T-helper 2 cell (primary cell): ENCODE measurements at places on chromosomes 7 and 10.

GRCh38 chr10:124090601-124091209 lies 2.7 kb downstream of the CHST15 start:
- DNase-seq = no peak

DNA sequence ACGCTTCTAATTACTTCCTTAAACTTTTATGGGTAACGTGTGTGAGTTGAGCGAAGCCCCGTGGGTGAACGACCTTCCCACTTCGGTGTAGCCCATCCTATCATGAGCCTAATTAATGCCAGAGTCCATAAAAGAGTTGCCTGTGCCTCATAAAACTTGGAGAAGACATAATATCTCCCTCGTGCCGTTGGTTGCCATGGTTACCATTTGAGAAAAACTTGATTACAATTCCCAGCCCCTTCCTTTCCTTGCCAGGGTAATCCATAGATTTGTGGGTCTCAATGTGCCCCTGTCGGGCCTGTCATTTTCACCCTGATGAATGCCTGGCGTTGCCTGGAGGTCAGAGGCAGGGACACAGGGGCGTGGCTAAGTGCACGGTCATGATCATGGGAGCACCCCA lies 127.1 kb downstream of the GLRX3 start:
- DNase-seq = no peak

GRCh38 chr10:3911713-3912442 lies 126.9 kb upstream of the KLF6 start:
- DNase-seq = no peak

DNA sequence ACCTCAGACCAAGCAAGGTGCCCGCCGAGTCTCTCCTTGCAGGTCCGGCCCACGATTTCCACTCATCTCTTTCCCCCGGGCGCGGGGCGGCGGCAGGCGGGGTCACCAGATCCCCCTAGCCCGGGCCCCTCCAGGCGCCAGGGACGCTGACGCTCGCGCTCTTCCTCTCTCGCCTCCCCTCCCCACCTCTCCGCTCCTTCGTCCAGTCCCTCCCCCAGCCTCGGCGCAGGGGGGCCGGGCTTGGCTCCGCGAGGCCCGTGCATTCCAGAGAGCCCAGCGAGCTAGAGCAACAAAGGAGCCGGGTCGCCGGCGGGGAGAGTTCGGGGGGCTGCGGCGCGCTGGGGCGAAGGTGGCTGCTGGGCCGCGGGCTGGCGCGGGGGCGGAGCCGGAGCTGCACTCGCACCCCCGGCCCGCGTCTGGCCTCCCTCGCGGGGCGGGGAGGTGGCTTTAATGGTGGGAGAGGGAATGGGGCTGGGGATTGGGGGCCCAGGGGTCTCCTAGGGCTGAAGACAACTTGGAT lies at the start of gene SMO:
Gene SMO (plus strand): TSS at position 262 of the 520 bp plus-strand sequence. CDS start 519 bp downstream, outside the sequence.
- no peak for DNase-seq

GRCh38 chr10:53153831-53154230 lies 381.2 kb upstream of the MBL2 start:
- DNase-seq = no peak

DNA sequence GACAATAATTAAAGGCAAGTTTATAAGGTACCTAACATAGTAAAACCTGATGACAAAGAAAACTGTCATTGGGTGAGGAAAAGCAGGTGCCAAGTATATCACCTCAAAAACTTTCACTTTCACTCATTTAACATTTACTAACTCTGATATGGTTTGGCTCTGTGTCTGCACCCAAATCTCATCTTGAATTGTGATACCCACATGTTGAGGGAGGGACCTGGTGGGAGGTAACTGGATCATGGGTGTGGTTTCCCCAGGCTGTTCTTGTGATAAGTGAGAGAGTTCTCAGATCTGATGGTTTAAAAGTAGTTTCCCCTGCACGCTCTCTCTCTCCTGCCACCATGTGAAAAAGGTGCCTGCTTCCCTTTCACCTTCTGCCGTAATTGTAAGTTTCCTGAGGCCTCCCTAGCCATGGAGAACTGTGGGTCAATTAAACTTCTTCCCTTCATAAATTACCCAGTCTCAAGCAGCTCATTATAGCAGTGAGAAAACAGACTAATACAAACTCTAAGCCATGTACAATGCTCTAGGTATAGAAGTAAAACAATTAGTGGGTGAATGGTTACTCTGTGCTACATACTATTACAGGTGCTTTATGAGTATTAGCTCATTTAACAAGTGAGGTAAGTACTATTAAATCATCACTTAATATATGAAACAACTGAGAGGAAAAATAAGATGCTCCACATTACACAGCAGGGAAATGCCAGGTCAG lies 199.0 kb downstream of the CHCHD3 start:
- DNase-seq = no peak

GRCh38 chr7:18570890-18571478 lies 75.4 kb downstream of the HDAC9 start:
- no peak for DNase-seq

GRCh38 chr10:128084364-128084763 lies 41.9 kb downstream of the MKI67 start:
- no peak for DNase-seq

DNA sequence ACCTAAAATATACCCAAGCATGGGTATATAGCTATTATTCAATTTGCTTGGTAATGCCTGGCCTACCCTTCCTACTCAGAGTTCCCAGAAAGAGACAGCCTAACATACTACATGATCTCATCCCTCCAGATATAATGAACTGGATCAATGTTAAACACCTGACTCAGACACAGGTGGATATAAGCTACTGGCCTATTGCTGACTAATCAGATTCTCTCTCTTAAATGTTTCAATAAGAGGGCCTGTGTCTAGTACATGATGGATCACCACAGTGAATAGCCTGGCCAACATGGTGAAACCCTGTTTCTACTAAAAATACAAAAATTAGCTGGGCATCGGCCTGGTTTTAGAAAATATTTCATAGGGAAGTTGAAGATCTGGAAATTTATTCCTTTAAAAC lies 54.1 kb downstream of the COPG2 start:
- no peak for DNase-seq

GRCh38 chr7:88401009-88401623 lies 94.4 kb upstream of the STEAP4 start:
- DNase-seq = no peak

- no peak for DNase-seq
Observed at GRCh38 chr7:40757109-40757508, 622.3 kb downstream of the SUGCT start.

DNA sequence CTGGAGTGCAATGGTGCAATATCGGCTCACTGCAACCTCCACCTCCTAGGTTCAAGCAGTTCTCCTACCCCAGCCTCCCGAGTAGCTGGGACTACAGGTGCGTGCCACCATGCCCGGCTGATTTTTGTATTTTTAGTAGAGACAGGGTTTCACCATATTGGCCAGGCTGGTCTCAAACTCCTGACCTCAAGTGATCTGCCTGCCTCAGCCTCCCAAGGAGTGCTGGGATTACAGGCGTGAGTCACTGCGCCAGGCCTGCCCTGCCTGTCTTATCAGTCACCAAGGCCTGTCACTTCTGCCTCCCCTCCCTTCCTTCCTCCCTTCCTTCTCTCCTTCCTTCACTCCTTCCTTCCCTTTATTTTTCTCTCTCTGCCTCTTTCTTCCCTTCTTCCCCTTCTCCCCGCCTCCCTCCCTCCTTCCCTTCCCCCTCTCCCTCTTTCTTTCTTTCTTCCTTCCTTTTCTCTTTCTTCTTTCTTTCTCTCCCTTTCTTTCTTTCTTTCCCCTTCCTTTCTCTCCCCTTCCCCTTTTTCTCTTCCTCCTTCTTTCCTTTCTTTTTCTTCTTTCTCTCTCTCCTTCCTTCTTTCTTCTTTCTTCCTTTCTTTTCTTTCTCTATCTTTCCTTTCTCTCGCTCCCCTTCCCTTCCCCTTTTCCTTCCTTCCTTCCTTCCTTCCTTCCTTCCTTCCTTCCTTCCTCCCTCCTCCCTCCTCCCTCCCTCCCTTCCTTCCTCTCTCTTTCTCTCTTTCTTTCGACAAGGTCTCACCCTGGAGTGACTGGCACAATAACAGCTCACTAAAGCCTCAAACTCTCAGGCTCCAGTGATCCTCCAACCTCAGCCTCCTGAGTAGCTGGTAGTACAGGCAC lies 3.1 kb upstream of the ST7 start:
- no peak for DNase-seq

- DNase-seq = no peak
Observed at GRCh38 chr10:33681595-33681994, 347.1 kb upstream of the NRP1 start.

DNA sequence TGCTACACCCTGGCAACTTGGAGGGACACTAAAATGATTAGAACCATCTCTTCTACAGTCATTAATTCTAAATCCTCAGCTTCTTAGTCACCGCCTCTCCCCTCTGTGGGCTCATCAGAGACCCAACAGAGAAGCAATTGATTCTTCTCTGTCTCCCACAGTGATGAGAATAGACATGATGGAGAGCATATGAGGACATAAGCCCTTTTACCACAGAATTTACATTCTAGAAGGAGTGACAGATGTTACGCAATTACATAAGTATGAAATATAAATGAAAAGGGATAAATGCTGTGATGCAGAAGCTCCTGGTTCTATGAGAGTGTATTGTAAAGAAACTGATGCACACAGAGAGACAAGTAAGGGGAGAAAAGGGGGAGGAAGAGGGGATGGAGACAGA lies 18.1 kb upstream of the ABCB5 start:
- DNase-seq = no peak

DNA sequence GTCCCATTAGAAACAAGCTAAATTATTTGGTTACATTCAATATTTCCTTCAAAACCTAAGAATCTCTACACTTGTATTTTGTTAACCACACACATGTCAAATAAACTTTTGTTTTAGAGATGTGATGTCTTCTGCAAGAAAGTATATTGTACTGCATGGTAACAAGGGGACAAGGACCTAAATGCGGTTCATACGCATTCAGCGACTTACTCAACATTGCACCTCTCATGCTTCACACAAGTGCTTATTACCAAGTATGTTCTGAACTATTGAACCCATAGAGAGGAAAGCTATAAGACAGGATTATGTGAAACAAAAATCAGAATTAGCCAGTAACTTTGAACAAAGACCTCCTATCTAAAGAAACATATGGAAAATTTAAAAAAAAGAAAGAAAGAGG lies 68.3 kb downstream of the CREB5 start:
- DNase-seq = no peak

- DNase-seq = no peak
Observed at GRCh38 chr10:23694921-23695824, 256.3 kb downstream of the OTUD1 start.

GRCh38 chr7:12158334-12159060 lies 52.6 kb upstream of the TMEM106B start:
- DNase-seq = no peak

DNA sequence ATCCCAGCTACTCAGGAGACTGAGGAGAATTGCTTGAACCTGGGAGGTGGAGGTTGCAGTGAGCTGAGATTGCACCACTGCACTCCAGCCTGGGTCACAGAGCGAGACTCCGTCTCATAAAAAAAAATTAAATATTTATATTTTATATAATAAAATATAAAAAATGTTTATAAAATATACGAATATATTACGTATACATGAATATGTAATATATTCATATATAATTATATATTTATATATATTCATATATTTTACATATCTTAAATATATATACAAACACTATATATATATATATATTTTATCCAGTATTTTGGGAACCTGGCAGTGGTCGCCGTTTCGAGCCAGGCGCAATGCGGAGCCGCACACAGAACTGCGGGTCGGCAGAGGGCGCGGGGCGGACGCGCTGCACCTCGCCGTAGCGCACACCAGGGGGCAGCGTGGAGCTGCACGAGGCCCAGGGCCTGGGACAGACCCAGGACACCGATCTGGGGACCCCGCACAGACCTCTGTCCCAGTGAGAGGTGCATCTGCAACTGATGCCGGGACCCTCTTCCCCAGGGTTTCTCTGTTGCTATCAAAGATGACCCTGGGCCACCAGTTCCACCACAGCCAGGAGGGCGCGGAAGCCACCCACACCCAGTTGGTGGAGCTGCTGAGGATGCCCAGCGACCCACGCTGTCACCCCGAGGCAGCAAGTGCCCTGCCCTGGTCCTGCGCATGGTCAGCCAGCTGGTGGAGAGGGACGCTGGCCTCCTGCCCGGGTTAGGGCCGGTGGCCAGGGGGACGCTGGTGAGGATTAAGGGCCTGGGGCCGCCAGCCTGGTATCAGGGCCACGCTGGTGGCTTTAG lies 22.7 kb downstream of the AP5Z1 start:
- DNase-seq = peak; percentile 30

GRCh38 chr7:96832092-96832662 lies 122.5 kb upstream of the SEM1 start:
- no peak for DNase-seq

DNA sequence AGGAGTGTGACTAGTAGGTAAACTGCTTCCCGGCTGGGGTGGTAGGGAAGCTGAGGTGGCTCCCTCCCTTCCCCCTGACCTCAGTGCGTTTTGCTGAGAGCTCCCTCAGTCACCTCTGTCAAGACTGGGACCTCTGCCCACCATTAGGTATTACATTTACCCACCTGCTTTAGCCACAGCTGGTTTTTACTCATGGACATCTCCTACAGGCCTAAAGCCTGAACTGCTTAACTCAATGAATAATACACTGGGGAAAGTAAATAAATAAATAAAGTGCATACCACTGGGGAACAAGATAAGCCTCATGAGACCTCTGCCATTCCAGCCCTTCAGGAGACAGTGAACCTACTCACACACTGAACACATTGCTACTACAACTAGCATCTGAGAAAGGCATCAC lies 38.9 kb upstream of the CDK13 start:
- no peak for DNase-seq

DNA sequence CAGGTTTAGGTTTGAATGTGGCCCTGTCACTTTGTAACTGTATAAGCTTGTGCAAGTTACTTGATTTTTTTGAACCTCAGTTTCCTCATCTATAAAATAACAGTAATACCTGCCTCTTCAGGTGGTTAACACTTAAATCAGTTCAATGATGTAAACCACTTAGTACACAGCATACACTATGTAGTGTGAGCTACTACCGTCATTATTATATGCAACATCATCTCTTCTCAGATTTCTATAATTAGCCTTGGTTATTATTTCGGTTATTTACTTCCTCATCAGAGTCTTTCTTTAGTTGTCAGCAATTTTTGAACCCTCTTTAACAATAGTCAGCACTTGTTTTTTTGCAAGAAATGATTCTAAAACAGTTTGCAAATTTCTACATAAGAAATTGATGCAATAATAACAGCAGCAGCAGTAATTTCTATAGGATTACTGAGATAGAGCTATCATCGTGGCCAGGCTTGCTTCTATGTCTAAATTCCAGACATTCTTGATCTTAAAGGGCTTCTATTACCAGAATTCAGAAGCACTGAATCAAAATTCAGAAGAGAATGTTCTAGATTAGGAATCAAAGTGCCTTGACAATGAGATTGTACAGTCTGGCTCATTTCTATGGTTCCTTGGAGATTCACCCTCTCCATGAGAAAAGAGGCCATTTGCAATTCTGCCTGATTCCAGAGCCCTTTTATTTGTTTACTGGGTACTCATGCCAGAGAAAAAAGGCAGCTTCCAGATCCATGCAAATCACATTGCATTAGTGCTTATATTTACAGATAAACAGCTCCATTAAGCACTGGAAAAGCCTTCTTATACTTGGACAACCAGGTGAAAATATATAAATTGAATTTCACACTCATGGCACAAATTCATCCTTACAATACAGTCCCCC lies 25.0 kb upstream of the WDR11 start:
- DNase-seq = no peak

GRCh38 chr7:29416276-29416937 lies 147.2 kb upstream of the PRR15 start:
- no peak for DNase-seq
